ELR (cell line): ENCODE measurements at places on chromosomes 11 and 22.

GRCh38 chr22:29369460-29369859 lies 18.9 kb downstream of the AP1B1 start:
- peak; percentile 58 for DNase-seq

DNA sequence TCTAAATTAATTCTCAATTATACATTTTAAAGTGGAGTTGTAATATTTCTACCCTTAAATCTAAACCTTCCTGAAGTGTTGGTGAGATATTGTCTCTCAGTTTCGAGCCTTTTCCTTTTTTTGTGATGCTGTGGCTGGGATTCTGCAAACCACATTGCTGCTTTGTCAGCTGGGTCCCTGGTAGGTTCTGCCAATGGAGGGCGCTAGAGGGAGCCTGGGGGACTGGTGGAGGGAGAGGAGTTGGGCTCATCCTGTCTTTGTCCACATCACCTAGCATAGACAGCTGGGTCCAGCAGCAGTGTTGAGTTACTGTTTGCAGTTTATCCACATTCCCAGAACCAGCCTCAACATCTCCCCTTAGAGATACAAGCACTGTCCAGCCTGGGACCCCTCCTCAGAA lies 41.0 kb downstream of the TRAF6 start:
- DNase-seq, result peak; percentile 60

DNA sequence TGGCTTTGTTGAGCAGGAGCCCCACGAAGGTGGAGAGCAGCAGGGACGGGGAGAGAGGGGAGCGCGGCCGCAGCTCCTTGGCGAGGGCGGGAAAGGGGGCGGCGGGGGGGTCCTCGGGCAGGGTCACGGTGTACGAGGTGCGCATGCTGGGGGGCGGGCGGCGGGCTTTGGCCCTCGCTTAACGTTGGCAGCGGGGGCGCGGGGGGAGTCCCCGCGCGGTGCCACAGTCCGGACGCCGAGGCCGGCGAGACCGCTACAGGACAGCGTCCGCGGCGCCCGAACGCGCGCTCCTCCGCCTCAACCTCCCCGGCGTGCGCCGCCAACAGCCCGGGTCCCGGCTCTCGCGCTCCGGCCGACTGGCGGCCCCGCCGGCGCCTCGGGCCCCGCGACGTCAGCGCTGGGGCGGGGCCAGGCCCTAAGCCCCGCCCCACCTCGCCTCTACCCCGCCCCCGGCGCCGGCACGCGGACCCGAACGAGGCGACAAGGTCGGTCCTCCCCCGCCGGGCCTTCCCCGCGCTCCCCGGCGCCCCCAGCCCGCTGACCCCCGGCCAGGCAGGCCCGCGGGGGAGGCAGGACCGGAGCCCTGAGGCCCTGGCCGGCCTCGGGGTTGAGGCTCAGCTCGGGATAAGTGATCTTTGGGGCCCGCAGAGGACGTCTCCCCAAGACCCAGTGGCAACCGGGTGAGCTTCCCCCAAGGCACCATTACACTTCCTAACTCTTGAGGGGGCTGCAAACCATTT lies 17.5 kb downstream of the USP2 start:
- no peak for DNase-seq

GRCh38 chr11:2325719-2326118 lies 23.9 kb downstream of the TSPAN32 start:
- no peak for DNase-seq

GRCh38 chr11:88950975-88951374 lies 114.8 kb downstream of the GRM5 start:
- no peak for DNase-seq

GRCh38 chr11:12949453-12949852 lies 59.7 kb upstream of the RASSF10 start:
- peak; percentile 24 for DNase-seq

DNA sequence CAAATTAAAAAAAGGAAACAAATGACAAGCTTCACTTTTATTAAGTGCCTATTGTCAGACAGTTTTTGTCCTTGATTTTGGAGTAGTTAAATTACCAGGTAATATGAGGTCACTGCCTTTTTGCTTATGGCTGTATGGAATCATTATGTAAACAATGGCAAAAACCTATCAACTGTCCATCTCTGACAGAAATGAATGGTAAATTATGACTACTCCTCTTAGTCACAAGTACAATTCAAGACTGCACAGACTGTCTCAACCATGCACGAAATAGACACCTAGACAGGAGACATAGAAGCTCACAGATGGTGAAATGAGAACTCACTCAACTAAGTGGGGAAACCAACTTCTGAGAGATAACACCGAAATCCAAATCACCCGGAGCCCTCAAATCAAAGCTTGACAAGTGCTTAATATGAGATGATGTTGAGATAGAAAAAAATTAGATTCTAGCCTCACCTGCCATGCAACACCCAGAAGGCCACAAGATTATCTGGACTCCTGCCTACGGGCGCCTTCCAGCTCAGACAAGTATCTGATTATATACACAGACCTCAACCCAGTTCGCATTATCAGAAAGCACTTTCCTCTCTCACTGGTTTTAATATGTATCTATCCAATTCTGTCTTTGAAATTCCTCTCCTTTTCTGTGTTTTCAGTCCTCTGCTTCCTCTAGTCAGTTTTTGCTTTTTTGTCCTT lies 199.3 kb downstream of the CADM1 start:
- no peak for DNase-seq

- peak; percentile 41 for DNase-seq
Observed at GRCh38 chr11:31810779-31811647, at the start of gene PAX6. PAX6 (minus strand) TSS chr11:31811322; CDS start chr11:31806411, 4,911 bp downstream.

DNA sequence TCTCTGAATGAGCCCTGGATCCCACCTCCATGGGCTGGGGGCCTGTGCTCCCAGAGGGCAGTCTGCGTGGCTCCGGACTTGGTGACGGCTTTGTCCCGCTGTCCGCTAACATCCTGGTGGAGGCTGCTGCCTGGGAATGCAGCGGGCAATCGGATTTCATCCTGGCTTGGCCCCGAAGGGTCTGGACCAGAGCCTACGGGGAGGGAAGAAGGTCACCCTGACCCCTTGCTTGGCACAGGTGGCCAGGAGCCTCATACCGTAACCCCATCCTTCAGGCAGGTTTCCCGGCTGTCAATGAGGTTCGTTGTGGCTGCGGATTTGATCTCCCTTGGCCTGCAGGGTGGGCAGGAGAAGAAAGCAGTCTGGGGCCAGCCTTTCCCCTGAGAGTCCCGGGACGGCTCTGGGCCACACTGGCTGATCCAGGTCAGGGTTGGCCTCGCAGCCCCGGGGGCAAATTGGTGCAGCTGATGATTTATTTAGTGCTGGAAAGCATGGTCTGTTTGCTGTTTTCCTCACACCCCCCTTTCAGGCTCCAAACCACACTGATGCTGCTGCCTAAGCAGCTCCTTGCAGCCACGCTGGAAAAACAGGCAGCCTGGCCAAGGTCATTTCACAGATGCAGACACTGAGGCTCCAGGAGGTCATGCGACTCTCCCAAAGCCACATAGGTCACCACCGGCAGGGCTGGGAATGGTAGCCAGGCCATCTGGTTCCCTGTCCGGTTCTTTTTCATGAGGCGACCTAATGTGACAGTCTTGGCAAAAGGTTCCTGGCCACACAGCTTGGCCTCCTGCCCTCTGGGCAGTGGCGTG lies 15.0 kb downstream of the PRDM11 start:
- no peak for DNase-seq

GRCh38 chr11:62853279-62853965 lies 14.0 kb upstream of the WDR74 start:
- DNase-seq, result peak; percentile 35

- DNase-seq, result peak; percentile 46
Observed at GRCh38 chr11:68312117-68312779, at the start of gene LRP5. LRP5 (plus strand) TSS chr11:68312591; CDS start chr11:68312715, 124 bp downstream.

DNA sequence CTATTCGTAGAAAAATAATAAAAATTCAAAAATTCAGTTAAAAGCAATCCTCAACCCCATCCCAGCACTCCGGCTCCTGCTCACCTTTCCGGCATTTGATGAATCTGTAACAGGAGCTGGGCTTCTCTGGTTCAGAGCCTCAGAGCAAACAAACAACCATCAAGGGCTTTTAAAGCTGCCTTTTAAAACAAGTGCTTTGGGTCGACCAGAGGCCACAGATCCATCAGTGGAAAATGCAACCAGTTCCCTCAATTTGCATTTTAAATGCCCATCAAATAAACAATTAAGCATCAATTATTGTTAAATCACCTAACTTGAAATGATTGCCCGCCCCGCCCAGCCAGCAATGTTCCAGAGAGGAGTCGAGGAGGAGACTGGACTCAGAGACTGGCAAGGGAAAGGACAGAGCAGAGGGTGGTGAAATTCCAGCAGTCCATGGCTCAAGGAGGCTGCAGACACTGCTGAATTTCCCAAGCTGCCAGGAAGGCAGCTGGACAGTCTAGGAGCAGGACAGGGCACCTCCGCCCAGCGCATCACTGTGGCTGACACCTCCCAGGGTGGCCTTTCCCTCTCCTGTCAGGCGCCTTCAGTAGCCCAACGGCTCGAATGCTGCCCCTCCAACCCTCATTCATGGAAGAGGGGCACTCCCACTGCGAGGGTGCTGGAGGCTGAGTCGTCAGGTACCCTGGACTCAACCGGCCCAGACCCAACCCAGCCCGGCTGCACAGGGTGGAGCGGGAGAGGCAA lies 7.5 kb downstream of the FXYD6 start:
- DNase-seq, result no peak

DNA sequence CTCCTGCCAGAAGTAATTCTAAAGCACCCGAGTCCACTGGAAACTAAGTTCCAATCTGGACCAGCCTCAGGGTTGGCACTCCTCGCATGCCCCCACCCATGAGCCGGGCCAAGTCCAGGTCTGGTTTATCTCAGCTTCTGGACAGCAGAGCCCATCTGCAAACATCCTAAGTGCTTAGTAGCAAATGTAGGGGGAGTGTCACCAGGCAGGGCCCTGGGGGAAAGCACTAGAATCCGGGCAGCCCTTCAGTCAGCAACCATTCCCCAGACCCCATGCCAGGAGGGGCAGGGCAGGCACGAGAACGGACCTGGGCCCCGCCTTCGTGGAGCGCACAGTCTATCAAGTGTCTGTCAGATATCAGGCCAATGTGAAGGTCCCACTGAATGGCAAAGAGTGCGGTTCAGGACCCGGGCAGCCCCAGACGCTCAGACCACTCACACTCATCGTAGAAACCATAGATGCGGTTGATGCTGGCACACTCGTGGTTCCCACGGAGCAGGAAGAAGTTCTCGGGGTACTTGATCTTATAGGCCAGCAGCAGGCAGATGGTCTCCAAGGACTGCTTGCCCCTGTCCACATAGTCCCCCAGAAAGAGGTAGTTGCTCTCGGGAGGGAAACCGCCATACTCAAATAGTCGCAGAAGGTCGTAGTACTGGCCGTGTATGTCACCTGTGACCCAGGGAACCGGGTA lies 1.3 kb downstream of the PPP1CA start:
- DNase-seq, result no peak

GRCh38 chr11:72263361-72263760 lies 19.4 kb upstream of the PHOX2A start:
- peak; percentile 71 for DNase-seq

DNA sequence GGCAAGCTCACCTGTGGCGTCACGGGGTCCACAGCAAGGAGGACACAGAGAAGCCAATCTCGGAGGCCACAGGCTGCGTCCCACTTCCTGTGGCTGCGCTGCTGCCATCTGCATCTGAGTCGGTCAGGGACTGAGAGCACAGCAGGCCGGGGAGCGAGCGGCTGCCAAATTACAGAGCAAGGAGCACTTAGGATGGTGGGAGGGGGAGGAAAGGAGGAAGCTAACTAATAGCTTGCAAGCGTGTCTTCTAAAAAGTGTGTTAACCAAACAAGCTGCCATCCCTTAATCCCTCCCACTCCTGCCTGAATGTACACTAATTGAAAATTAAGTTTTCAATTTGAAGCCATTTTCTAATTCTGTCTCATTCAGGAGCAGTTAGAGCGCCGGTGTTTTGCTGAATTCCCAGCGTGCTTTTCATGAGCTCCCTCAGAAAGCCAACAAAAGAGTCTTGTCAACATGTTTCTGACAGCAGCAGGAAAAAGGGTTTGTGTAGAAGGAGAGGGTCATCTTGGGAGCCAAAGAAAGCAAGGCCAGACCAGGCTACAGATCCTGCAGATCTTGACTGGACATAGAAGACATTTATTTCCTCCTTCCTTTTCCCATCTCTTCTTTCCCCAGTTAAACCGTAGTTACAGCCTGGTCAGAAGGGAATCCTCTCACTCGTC lies 42.4 kb upstream of the API5 start:
- no peak for DNase-seq

DNA sequence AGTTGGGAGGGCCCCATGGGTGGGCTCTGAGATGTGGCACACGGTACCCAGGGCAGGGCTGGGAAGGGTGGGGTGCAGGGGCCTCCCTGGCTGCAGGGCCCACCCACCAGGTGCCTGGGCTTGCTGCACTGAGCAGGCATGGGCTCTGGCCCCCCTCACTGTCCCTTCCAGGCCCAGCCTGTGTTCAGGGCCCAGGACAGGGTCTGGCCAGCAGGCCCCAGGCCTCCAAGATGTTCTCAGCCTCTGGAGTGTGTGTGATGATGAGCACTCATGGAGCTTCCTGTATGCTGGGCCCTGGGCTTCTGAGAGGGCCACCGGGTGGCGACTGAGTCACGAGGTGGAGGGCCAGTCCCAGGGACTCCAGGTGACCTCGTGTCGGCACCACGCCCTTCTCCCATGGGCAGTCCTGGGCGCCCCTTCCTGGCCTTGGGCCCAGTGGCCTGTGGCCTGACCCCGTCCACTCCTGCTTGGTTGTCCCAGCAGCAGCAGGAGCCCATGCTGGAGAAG lies 55.9 kb upstream of the CCDC188 start:
- peak; percentile 59 for DNase-seq

DNA sequence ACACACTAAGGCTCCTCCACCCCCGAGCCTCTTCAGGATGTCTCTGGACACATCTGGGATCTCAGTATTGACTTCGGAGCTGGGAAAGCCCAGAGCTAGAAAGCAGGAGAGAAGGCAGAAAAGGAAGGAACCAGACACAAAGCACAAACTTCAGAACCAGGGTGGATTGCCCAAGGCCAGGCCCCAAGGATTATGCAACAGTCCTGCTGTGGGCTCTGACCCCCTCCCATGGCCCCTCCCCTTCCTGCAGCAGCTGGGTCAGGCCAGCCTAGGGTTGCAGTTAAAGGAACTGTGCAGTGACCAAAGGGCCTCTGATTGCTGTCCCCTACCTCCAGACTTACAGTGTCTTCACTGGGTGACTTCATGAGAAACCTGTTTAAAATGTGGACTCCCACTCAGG lies 5.3 kb downstream of the KCNE3 start:
- DNase-seq, result no peak

DNA sequence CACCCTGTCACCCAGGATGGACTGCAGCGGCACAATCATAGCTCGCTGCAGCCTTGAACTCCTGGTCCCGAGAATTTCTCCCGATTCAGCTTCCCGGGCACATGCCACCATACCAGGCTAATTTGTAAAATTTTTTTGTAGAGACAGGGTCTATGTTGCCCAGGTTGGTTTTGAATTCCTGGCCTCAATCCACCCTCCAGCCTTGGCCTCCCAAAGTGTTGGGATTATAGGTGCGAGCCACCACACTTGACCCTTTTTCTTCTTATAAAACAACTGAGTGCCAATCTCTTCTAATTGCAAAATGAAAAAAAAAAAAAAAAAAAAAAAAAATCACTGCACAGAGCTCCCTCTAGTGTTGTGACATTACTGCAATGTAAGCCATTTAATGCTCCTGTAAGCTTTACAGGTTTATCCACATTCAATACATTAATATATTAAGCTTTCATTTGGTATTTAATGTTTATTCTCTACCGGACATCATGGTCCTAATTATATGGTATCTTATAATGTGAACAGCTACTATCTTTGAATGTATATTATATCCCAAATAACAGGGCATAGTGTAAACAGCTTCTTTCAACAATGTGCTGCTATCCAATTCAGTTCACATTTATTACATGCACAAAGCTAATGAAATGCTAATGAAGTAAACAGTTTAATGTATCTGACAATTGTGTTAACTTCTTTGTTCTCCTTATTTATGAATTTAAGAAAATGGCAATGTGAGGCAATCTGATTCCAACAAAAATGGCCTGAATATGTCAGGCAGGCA lies 44.6 kb downstream of the COPB1 start:
- DNase-seq, result peak; percentile 63

- no peak for DNase-seq
Observed at GRCh38 chr11:17258670-17259069, 17.9 kb upstream of the NUCB2 start.
